ENCODE measurements at places on chromosomes 1 and 21.
A peak's percentile ranks its signal among the peaks of the same experiment; 100 is the strongest.

GRCh38 chr1:155389826-155390225, 69.1 kb downstream of the RUSC1 start:
- no peak for DNase-seq

- DNase-seq: no peak
These were observed 3.3 kb downstream of the MGST3 start for GRCh38 chr1:165634154-165634921.

DNA sequence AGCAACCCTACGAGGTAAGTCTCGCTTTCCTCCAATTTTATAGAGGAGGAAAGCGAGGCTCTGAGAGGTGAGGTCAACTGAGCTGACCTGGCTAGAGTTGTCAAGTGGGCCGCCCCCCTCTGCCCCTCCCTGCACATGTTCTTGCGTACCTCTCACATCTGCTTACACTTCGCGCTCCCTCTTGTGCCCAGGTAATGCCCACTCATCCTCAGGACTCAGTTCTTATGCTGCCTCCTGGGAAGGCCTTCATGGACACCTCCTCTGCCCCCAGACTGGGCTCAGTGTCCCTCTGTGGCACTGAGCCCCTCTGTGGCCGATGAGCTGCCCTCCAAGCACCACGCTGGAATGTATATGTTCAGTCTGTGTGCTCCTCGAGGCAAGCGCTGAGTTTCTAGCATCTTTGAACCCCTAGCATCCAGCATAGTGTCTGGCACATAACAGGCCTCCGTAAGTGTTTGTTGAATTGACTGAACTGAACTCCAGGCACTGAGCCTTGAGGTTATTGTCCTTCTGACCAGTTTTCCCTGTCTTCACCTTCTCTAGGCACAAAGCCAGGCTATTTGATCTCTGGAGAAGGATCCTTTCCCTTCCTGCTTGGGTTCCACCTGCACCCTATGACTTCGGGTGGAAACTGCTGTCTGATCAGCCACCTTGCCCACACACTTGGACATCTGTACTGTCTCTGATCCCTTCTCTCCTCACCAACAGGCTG, 13.5 kb downstream of the MOV10 start:
- DNase-seq: no peak

GRCh38 chr1:55334160-55334559, 119.0 kb upstream of the USP24 start:
- DNase-seq: no peak

GRCh38 chr1:164671323-164671965, 112.5 kb downstream of the PBX1 start:
- DNase-seq: no peak

DNA sequence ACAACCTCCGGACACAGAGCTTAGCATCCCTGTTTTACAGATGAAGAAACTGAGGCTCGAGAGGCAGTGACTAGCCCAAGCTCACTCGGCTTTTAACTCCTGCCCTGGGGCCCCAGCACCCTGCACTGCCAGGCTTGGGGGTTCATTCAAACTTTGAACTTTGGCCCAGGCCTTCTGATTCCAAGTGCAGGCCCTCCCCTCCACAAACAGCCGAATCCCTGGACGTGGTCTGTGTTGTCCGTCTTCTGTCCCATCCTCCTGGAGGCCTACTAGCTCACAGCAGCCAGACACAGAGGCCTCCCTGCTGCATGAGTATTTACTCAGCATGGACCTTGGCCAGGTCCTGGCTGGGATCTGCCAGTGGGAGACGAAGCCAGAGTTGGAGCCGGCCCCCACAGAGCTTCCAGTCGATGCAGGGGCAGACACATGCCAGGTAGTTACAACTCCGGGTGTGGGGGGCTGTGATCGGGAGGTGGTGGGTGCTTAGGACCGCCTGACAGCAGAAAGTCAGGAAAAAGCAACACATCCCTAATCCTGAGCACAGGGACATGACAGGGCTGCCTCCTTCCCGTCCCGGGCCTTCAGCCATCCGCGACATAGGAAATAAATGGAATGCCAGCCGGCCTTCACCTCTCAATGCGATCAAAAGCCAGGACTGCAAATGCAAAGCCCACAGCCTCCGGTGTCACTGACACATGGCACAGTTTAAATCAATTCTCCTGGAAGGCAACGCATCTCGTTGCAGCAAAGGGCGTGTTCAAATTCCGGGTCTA, 7.4 kb downstream of the IFFO2 start:
- DNase-seq: no peak

DNA sequence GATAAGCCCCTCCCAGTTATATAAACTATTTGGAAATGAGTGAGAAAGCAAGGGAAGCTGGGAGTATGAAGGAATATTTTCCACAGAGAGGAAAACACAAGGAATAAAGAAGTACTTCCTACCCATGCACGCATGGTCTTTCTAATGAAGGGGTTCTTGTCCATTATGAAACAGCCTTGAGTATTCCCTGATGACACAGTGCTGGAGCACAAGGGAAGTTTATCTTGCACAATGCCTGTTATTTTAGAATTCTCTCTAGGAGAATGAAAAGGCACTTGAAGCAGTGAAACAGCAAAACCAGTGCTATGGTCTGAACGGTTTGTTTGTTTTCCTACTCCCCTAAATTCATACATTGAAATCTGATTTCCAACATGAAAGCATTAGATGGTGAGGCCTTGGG, 38.6 kb upstream of the ADAMTS1 start:
- no peak for DNase-seq

- no peak for DNase-seq
These were observed 13.9 kb downstream of the EPHX1 start for GRCh38 chr1:225823811-225824261.

DNA sequence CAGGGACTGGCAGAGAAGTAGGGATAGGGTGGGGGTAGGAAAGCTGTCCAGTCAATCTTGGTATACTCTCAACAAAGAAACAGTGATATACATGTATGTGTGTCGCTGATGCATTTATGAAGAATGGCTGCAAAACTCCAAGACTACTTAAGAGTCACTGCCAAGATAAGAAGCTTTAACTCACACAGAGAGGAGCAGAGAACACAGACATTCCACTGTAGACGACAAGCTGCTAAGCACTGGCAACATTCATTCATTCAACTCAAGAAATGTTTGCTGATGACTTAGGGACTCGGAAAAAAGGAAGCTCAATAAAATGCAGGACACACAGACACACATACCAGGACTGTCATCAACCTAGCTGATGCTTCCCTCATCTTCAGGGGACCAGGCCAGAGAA, 5.5 kb downstream of the CTNNBIP1 start:
- no peak for DNase-seq

- DNase-seq: peak; percentile 64
These were observed 74.6 kb downstream of the DNTTIP2 start for GRCh38 chr1:93804412-93804811.

DNA sequence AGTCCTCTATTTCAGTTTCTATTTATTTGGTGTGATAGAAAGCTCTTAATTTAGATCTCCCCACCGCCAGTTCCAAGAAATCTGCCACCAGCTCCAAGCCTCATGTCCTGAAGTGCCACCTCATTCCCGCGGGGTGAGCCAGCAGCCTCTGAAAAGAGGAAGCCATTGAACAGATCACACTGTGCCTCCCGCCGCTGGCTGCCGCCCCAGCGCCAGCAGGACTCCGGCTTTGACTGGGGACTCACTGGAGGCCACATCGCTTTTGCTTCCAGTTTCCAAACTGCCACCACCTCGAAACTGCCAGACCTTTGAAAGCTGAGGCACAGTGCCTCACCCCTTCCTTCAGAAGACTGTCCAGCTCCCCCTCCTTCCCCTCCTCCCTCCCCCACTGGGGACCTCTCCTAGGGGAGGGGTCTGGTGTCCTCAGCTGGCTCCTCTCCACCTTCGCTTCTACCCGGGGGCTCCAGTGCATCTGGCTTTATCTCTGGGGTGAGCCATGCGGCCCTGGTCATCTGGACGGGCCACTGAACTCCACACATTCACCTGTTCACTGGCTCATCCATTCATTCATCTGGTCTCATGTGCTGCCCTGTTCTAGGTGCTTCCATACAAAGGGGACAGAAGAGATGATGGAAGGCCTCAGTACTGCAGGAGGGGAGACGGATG, 58.9 kb downstream of the VPS26C start:
- DNase-seq: no peak

- DNase-seq: no peak
These were observed 45.5 kb downstream of the PRDM15 start for GRCh38 chr21:41833497-41834115.

GRCh38 chr1:162191396-162192305, 122.2 kb downstream of the NOS1AP start:
- no peak for DNase-seq

GRCh38 chr1:203480525-203481084, 5.0 kb downstream of the PRELP start:
- peak; percentile 96 for DNase-seq

DNA sequence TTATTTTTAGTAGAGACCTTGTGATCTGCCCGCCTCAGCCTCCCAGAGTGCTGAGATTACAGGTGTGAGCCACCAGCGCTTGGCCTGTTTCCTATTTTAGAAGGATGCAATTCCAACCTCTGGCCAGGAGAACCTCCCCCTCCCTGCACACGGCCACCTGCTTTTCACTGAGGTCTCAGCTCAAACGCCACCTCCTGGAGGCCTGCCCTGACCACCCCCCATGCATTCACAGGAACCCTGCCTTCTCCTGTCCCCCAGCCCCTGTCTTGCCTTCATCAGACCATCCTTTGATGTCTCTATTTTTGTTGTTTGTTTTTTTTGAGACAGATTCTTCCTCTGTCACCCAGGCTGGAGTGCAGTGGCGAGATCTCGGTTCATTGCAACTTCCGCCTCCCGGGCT, 2.3 kb downstream of the SRM start:
- no peak for DNase-seq

- DNase-seq: no peak
These were observed 150.0 kb downstream of the PPP1R12B start for GRCh38 chr1:202498542-202498941.

GRCh38 chr1:147266381-147266780, 23.9 kb downstream of the CHD1L start:
- DNase-seq: no peak

DNA sequence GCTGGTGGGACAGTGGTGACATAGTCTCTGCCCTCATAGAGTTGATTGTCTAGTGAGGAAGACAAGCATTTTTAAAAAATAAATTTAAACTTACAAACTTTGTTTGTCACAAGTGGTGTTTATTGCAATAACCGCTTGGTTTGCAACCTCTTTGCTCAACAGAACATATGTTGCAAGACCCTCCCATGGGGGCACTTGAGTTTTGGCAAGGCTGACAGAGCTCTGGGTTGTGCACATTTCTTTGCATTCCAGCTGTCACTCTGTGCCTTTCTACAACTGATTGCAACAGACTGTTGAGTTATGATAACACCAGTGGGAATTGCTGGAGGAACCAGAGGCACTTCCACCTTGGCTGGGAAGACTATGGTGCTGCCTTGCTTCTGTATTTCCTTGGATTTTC, 58.4 kb downstream of the LAMC2 start:
- peak; percentile 90 for DNase-seq

DNA sequence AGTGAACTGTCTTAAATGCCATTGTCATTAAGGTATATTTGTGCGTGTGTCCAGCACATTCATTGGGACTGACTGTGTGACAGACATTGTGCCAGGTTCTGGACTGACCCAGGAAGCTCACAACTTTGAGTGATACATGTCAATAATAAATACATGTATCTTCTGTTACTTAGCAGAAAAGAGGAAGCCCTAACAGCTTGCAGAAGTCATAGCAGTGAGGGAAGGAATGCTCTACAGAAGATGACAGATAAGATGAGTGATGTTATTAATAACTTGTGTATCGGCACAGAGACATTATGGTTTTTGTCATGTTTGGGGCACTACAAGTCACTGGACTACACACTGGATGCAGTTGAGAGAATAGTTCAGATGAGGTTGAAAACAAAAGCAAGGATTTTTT, 1.2 kb upstream of the SRSF11 start:
- DNase-seq: no peak

GRCh38 chr21:22438428-22439086, 1440.3 kb downstream of the NCAM2 start:
- DNase-seq: no peak

- DNase-seq: no peak
These were observed 227.4 kb downstream of the SDCCAG8 start for GRCh38 chr1:243483071-243483771.

DNA sequence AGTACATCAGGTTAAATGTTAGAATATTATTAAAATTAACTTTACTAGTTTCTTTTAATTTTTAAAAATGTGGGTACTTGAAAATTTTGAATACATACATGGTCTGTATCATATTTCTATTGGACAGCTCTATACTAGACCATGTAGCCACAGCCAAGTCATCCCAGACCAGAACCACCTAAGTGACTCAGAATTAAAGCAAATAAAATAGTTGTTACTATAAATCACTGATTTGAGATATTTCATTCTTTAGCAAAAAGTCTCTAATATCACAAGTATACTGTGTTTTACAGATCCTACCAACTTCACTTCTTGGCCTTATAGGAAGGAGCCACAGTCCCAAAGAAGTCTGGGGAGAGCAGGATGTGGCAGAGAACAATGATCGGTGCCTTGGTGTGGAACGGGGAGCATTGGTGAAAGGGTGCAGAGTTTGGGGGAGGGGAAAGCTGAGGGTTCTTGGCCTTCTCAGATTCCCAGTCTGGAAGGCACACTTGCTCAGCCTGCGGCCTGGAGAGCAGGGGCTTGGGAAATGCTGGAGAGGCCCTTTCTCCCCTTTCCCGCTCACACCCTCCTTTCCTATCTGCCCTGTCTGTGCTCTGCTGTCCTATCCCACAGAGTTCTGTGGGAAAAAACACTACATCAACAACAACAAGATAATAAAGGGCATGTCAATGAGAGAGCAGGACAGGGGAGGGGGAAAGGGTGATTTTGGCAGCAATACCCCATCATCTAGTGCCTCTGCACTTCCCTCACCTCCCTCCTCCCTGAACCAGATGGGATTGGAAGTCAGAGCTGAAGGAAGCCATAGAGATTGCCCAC, 122.1 kb downstream of the NGF start:
- no peak for DNase-seq

DNA sequence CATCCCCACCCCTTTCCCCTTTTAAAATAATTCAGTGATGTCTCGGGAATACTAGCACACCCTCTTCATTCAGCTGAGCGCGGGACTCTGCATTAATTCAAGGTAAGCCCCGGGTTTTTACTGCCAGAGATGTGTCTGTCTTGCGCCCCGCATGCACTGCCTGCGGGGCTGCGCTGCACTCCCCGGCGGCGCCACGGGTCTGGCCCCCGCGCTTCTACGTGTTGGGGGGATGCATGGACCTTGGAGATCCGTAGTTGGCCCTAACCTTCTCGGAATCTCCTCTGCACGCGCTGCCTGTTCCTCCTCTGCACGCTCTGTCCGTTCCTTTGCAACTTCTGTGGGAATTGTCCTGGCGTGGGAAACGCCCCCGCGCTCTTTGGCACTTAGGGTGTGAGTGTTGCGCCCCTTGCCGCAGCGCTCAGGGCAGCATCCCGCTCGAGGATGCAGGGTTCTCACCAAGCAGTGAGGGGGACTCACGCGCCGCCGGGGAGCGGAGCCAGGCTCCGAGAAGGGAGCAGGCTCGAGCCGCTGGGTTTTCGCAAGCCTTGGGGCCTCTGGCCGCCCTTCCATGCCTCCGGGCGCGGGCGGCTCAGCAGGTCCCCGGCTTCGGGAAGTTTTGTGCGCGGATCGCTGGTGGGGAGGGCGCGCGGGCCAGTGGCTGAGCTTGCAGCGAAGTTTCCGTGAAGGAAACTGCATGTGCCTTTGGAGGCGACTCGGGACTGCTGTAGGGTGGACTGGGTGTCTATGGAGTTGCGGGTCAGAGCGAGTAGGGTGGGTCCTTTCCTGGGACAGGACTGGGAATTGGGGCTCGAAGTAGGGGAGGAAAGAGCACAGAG, 165.1 kb upstream of the CACNA1E start:
- DNase-seq: no peak
